Posterior cingulate gyrus (tissue), 11 donors: ENCODE measurements at places on chromosomes 6 and 20.

DNA sequence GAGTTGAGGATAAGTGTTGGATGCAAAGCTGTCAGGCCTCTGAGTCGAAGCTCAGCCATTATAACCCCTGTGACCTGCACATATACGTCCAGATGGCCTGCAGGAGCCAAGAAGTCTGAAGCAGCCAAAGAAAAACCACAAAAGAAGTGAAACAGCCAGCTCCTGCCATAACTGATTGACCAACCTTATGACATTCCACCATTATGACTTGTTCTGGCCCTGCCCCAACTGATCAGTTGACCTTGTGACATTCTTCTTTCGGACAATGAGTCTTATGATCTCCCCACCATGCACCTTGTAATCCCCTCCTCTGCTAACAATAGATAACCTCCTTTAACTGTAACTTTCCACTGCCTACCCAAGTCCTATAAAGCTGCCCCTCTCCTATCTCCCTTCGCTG, 133.7 kb upstream of the AGPAT4 start:
- DNase-seq, result no peak

- DNase-seq, result no peak
Observed at GRCh38 chr6:46378882-46379416, 112.3 kb downstream of the RCAN2 start.

DNA sequence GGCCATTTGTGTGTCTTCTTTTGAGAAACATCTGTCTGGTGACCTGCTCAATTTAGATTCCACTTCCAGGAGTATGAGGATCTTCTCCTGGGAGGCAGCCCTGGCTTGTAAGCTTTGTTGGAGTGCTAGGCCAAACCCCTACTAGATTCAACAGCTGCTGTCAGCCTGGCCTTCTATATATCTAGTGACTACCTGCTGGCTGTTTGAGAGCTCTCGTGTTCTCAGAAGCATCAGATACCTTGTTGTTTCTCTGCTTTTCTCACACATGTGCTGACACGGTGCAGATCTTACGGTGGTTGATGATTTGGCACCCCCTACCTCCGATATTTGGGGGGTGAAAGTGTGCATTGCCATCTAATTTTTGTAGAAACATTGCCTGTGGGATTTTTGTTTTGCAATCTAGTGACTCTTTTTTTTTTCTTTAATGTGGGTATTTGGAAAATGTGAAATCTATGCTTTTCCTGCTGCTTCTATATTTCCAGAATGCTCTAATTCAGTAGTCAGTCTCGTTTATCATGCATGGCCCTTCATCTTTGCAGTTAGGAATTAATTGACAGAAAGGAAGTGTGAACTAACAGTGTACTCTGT, 4.7 kb downstream of the CCN2 start:
- DNase-seq, result no peak

DNA sequence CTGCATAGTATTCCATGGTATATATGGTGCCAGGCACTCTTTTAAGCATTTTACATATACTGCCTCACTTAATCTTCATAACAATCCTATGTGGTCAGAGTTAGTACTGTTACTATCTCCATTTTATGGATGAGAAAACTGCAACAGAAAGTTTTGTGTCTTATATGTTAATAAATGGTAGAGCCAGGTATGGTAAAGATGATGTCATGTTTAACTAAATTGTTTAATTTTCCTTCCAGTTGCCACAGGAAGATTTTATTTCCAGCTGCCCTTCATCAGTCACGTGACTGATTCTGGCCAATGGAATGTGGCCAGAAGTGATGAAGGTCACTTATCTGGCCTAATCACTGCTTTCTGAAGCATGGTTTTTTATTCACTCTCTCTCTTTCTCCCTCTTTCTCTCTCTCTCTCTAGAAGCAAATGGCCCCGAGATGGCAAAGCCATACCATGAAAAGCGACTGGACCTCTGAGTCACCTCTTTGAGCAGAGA, 75.7 kb upstream of the BTBD3 start:
- no peak for DNase-seq

GRCh38 chr6:12976366-12976765, 259.8 kb downstream of the PHACTR1 start:
- no peak for DNase-seq
